ENCODE measurements at places on chromosomes 5 and 9.

GRCh38 chr5:77171141-77171910, 39.2 kb upstream of the PDE8B start:
- DNase-seq, result no peak

DNA sequence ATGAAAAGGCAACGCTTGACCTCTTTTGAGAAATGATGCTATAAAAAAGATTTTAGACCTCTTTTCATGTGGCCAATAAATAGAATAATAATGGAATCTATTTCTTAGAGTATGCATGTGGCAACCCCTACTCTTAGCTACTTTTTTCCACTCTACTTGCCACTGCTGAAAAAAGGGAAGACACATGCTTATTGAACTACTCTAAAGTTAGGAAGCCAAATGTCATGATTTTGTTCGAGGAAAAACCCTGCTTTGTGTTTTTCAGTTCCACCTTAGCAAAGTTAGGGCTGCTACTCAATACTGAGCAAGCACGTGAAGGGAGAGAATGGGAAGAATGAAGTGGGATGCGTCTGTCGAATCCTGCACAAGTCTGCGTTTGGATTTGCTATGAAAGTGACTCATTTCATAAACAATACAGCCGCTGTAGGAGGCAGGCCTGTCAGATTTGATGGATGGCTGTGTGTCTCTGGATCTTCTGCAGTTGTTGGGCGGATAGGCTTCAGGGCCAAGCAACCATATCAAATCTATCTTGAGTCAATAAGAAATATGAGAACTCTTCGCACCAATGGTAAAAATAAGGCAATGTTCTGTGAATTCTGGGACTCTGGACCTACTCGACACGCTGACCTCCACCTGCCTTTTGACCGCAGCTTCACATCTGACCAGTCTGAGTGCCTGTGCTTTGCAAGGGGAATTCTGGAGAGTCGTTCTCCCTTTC, 333.6 kb downstream of the PIK3R1 start:
- no peak for DNase-seq

- no peak for DNase-seq
Measured at GRCh38 chr9:2453106-2453505, 168.5 kb upstream of the VLDLR start.

DNA sequence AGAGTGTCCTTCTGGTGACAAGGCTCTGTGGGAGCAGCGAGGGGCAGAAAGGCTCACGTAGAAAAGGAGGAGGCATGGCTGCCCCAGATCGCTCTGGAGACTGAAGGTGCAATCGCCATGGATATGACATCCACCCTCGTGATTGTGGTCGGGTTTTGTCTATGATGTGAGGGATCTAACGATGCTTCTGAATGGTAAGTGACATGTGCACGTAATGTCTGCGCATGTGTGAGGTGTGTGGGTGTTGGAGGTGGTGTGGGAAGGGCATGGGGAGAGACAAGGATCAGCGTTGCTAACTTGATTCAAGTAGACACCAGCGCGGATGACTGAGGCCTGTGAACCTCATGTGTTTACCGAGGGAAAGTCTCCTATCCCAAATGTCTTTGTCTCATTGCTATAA, 20.2 kb downstream of the IRX1 start:
- DNase-seq, result no peak

- DNase-seq, result no peak
Measured at GRCh38 chr5:68381909-68382308, 166.4 kb downstream of the PIK3R1 start.

- DNase-seq, result no peak
Measured at GRCh38 chr9:130330202-130330862, 64.8 kb downstream of the HMCN2 start.

GRCh38 chr9:21974722-21975409, 19.3 kb downstream of the CDKN2A start:
- peak; percentile 88 for DNase-seq

DNA sequence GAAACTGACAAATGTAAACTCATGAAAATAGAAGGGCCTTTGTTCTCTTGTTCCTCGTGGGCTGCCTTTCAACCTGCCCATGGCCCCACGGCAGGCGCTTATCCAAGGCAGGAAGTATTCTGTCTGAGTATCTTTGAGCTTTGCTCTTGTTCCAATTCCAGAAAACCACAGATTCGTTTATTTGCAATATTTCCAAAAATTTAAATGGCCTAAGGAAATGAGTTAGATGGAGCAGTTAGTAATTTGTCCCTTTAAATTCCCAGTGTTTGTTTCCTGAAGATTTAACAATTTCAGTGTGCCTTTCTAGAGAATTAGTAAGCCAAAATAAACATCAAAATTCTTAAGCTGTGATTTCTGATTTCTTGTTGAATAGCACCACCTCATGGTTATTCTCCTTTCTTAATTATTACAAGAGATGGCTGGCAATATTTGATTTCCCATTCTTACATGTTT, 299.4 kb upstream of the RASA1 start:
- DNase-seq, result no peak

DNA sequence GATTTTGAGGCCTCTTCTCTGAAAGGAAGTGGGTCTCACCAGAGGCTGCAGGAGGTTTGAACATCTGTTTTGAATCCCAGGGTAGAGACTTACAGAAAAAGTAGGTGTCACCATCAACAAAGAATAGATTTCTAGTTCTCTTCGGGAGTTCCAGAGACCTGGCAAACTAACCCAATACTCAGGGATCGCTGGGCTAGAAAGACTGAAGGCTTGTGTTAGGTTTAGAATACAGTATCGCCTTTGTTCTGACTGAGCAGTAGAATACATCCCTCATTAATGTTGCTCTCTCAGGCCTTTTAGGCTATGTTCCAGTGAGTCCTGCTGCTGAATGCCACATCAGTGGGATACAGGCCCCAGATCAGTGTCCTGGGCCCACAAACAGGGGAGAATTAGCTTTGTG, 27.2 kb downstream of the RUSC2 start:
- DNase-seq, result no peak

DNA sequence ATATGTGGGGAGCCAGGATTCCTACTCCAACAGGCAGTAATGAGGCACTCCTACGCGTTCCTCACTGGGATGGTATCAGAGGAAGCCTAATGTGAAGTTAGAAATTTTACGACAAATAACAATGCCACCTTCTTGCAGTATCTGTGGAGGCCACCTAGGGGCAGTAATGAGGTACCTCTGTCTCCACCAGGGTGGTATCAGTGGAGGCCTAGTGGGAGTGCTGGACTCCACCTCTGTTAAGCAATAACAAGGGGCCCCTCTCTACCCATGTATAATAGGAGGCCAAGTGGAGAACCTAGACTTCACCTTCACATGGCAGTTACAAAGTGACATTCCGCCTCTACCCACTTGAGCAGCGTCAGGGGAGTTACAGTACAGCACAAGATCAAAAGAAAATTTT, 147.9 kb downstream of the PLPPR1 start:
- DNase-seq, result no peak

GRCh38 chr9:94758880-94759279, 32.4 kb downstream of the AOPEP start:
- DNase-seq, result no peak

- no peak for DNase-seq
Measured at GRCh38 chr5:153594785-153595184, 104.3 kb downstream of the GRIA1 start.

- DNase-seq, result no peak
Measured at GRCh38 chr5:153130296-153130695, 360.2 kb upstream of the GRIA1 start.

GRCh38 chr9:93673839-93674334, 97.5 kb downstream of the PHF2 start:
- DNase-seq, result no peak

GRCh38 chr9:80569236-80569635, 997.5 kb downstream of the TLE4 start:
- no peak for DNase-seq

GRCh38 chr5:132065351-132065937, 5.0 kb downstream of the IL3 start:
- DNase-seq, result peak; percentile 75

DNA sequence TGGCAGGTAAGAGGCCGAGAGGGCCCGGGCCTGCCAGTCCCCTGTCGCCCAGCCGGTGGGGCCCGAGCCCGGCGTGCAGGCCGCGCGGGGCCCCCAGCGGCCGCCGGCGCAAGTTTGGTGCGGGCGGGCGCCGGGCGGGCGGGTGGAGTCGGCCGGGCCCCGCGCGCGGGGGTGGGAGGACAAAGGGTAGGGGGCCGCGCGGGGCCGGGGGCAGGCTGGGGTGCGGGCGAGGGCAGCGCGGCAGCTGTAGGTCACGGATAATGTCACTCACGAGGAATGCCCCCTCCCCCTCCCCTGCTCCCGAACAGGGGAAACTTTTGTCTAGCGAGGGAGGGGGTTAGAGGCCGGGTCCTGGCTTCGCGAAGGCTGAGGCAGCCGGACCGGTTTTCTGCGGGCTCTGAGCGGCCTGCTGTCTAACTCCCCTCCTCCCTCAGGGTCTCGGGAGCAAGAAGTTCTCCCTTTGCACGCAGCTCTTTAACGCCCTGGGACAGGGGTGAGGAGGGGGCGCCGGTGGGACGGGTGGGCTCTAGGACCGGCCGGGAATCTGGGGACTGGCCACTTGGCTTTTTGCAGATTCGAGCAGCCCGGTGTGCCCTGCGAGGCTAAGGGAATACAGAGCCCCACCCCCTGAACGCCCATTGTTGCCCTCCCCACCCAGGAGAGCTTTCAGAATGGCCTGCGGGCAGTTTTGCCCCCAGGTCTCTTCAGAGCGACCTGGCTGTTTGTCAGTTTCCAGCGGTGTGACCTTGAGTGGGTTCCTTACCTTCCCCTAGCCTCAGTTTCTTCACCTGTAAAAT, 21.3 kb upstream of the NDST1 start:
- DNase-seq, result no peak

DNA sequence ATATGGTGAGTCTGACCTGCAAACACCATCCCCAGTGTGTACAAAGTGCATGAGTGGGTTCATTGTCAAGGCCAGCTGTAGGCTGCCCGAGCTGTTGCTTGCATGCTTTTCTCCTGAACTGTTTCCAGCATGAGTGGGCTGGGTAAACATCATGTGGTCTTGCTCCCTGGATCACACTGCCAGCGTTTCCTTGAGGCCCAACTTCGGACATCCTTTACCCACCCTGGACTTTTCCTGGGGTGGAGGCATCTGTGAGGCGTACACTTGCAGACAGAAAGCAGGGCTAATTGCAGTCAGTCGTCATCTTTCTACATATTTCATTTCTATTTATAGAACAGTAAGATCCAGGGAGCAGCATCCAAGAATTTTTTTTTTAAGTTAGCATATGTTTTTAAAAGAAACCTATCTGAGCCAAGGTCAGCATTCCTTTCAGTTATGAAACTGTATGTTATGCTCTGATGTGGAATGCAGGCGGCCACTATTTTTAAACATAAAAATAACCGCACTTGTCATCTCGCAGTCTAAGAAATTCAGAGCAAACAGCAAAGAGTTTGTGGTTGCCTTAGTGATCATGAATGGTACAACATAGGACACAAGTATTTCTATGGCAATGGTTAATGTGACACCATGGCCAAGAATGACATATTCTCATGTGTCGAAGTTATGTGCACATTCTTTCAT, 106.5 kb upstream of the DMRT1 start:
- DNase-seq, result no peak

GRCh38 chr5:69189162-69190086, at the start of gene CENPH:
Gene CENPH (plus strand): TSS chr5:69189583. CDS start chr5:69189635, 52 bp downstream.
- DNase-seq, result peak; percentile 98
